ENCODE measurements at places on chromosomes 7 and 10.

- DNase-seq, result no peak
Observed at GRCh38 chr7:10343108-10343507, 630.6 kb upstream of the PHF14 start.

DNA sequence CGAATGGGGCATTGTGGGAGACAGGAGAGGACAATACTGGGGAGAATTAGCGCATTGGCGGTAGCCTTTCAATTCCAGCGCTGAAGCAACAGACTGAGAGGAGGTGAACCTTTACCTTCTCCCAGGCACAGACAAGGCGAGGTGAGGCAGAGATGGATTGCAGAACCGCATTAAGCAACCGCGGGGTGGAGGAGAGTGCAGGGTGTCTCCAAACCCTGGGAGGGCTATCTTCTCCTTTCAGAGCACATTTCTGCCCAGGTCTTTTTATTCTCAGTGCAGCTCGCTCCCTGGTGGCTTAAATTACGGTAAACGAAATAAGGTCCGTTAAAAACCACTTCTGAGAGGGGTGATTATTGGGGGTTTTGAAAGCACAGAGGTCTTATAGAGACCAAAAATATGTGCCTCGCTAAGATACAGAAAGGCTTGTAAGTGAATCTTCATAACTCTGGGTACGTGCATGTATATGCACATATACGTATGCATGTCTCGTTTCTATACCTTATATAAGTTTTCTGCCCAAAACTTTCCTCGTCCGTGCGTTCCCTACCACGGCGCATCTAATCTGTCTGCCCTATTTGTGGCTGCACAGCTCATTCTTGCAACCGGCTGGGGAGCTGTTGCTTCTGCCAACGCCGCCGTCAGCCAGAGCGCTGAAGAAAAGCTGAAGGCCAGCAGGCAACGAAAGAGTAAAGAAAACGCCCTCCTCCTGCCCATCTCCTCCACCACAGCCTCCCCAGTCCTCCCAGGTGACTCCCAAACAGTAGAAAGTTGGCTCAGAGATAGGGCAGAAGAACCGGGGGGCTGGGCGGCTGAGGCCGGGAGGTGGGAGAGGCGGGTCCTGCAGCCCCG, 895 bp upstream of the ZNF804B start:
- no peak for DNase-seq

GRCh38 chr10:33569702-33570101, 235.2 kb upstream of the NRP1 start:
- DNase-seq, result no peak

DNA sequence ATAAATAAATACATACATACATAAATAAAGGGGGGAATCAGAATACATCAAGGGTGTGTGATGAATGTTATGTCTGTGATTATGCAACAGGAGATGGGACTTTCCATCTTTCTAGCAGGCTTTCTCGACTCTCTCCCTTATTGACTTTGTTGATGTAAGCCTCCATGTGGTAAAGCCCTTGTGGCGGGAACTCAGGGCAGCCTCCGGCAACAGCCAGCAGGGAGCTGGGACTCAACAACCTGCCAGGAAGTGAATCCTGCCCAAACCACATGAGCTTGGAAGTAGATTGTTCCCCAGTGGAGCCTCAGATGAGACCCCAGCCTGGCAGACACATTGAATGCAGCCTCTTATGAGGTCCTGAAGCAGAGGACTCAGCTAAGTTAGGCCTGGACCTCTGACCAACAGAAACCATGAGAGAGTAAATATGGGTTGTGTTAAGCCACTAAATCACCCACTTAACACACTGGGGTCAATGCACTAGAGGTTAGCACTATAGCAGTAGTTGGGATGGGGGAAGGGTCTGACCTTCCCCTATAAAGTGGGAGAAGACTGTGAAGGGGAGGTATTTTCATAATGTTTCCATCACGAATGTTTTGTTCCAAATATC, 104.0 kb downstream of the JCAD start:
- no peak for DNase-seq

DNA sequence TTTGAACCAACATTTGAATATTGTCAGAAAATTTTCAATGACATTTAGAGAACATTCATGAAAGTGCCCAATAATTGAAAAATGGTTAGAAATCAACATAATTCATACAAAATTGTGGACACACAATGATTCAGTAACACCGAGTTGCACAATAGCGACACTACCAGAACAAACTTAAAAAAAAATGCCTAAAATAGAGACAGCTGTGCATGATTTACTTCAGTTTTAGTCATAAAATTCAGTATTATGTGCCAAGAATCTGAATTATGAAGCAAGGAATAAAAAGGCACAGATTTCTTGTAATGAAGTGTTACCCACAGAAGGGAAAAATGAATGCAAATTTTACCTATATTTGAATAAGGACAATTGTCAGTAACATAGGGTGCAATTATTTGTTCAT, 396.0 kb downstream of the SEMA3D start:
- no peak for DNase-seq

GRCh38 chr10:125025341-125025740, 83.4 kb downstream of the ZRANB1 start:
- no peak for DNase-seq

GRCh38 chr10:94225589-94225988, 137.2 kb downstream of the NOC3L start:
- DNase-seq, result no peak

- DNase-seq, result no peak
Observed at GRCh38 chr7:144436500-144436899, 33.0 kb upstream of the NOBOX start.

GRCh38 chr10:29470355-29470705, 164.4 kb downstream of the SVIL start:
- no peak for DNase-seq

DNA sequence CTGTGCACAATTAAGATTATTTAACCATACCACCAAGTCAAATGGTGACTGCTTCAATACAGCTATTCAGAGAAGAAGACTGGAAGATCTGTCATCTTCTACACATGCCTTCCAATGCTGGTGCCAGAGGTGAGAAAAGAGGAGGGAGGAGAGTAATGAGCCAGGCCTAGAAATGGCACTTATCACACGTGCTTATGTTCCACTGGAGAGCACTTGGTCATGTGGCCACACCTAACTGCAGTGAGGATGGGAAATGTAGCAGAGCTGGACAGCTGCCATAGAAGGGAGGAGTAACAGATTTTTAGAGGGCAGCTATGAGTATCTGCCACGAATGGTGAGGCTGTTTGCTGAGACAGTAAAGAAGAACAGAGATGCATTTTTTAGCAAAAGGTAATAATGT, 77.1 kb downstream of the MPLKIP start:
- no peak for DNase-seq

- no peak for DNase-seq
Observed at GRCh38 chr7:103712991-103713778, 267.2 kb upstream of the SLC26A5 start.

DNA sequence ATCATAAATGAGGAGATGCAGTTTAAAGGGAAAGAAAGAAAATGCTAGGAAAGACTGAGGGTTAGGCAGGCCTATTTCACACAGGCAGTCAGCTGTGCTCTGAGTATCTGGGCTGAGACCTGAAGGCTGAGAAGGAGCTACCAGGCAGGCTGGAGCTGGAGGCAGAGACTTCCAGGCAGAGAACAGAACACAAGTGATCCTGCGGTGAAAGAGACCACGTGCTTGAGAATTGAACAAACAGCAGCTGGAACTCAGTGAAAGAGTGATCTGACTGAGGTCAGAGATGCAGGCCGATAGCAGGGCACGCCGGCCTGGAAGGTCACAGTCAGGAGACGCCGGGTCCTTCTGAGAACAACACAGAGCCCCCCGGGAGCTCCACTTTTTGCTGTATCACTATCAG, 147.8 kb downstream of the ADAM12 start:
- DNase-seq, result no peak

DNA sequence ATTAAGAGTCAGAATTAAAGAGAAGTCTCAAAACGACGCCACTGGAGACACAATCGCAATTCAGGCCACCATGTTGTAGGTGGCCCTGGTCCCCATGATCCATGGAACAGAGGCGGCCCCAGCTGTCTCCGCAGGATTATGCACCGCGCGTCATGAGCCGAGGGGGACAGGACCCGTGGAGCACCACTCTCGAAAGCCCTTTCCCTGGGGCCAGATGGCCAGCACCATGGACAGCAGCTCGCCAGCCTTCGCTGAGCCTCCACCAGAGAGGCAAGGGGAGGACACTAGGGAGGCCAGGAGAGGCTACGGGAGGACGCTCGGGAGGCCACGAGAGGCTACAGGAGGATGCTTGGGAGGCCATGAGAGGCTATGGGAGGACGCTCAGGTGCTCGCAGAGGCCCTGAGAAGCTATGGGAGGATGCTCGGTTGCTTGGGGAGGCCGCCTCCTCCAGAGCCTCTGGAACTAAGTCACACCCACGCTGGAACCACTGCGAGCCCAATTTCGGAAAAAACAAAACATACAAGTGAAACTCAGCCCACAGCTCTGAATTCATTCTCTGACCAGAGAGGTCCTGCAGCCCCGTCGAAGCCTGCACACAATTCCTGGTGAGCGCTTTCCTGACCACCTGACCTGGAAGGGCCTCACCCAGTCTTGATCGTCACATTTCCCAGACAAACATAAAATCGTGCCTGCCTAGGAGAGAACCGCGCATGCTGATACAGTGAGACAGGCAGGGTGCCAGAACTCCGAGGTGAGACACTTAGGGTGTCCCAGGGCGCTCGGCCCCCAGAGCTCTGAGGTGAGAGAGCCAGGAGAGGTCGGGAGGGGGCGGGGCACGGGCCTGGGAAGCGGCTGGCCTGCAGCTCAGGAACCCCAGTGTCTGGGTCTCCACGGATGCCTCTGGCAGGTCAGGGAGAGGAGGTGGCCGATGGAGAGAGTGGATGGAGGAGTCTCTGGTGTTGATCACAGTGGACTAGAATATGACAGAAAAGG, 224.4 kb downstream of the PTPRN2 start:
- DNase-seq, result no peak

- no peak for DNase-seq
Observed at GRCh38 chr7:66348531-66348930, 143.4 kb downstream of the TPST1 start.

- DNase-seq, result no peak
Observed at GRCh38 chr7:105496521-105496920, 25.6 kb downstream of the PUS7 start.

GRCh38 chr7:22427104-22427503, 70.2 kb upstream of the RAPGEF5 start:
- no peak for DNase-seq

- DNase-seq, result no peak
Observed at GRCh38 chr10:21172930-21173801, 276.1 kb upstream of the NEBL start.

DNA sequence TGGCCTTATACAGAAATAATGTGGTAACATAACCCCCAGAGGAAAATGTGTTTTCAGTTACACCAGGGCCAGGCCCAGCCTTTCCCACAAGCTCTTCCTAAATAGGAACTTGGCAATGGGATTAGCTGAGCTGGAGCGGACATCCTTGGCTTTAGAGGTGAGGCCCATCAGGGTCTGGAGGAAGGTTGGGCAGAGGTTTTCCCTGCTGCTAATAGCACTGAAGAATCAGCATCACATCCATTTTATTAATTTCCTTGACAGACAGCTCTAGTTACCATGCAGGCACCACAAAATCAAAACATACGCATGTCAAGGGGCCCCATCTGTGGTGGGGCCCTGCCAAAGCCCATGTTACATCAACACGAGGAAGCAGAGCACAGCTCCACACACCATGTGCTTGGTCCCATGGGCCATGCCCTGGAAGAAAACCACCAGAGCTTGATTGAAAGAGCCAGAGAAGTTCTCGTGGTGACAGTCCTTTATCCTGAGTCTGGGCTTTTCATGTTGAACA, 566.6 kb downstream of the KCNMA1 start:
- no peak for DNase-seq

DNA sequence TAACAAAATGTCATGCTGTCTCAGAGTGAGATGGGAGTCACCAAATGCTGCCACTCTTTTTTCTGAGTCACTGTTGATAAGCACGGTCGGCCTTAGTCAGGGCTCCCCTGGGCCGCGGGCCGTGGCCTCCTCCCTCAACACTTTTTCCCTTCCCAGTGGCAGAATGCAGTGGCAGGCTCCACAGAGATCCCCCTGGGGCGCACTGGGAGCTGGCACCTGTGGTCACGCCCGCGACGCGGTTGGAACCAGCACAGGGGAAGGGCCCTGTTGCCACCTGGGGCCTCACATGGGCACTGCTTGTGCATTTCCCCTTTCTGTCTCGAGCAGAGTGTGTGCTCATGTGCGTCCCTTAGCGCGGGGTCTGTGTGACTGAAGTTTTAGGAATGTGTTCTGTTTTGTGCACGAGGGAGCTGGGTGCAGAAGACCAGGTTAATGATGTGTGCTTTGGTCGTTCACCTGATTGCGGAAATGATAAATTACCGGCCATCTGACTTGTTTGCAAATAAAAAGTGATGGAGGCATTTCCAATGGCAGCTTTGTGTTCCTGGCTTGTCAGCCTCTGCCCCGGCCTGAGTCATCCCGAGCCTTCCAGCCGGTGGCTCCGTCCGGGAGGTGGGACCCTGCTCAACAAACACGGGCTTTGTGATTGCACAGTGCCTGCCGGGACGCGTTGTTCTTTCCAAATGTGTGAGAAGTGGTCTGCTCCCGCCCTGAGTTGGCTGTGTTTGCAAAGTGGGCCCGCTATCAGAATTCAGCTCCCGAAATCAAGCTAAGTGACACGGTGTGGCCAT, 100.7 kb downstream of the NKX6-2 start:
- no peak for DNase-seq

DNA sequence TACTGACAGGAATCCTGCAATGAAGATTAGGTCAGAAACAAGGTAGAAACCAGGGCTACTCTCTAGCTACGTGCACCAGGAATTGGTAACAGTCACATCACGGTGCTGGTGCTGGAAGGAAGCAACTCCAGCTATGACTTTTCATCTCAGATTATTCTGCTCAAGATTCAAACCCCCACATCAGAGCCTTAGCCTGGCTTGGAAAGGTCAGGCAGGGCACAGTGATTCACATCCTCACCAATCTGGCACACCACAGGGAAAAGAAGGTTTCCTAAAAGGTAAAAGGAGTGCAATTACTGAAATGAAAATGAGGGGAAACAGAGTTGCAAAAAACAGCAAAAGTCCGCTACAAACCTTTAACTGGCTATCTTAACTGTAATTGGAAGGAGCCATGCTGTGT, 240.2 kb upstream of the NPSR1 start:
- no peak for DNase-seq

- no peak for DNase-seq
Observed at GRCh38 chr7:96187735-96188134, 134.2 kb downstream of the SLC25A13 start.

DNA sequence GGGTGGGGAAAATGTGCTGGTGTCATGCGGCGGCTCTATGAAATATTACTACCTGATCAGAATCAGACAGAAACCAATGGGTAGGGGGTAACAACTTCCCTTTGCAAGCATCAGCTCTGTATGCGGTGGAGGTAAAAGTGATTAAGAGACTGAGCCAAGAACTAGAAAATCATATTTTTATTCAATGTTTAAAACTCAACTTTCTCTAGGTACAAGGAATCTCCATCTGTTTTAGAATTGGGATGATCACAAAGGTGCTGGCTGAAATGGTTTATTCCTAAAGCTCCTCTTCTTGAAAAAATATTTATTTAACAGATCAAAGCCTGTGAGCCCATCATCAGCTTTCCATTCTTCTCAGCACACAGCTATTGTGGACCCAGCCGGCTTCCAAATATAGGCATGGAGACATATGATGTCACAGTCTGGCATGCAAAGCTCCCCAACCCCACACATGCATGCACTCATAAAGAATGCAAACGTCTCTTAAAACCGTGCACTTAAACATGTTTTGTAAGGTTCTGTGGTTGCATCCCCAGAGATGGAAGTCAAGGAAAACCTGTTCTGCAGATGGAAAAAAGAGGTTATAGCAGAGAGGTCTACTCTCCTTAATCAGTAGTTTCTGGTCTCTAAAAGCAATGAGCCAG, 126.0 kb downstream of the SKIDA1 start:
- no peak for DNase-seq

GRCh38 chr10:73404690-73405089, 9.2 kb downstream of the ANXA7 start:
- DNase-seq, result no peak

Measured in GM12865 (cell line).